ENCODE measurements at places on chromosomes 12 and 14.

GRCh38 chr14:52325126-52325525 is 11.0 kb downstream of the PTGER2 start:
- DNase-seq: peak; percentile 44

GRCh38 chr14:72916174-72916573 is 10.1 kb upstream of the DCAF4 start:
- no peak for DNase-seq

GRCh38 chr12:131021154-131021541 is 67.4 kb downstream of the ADGRD1 start:
- DNase-seq: no peak

DNA sequence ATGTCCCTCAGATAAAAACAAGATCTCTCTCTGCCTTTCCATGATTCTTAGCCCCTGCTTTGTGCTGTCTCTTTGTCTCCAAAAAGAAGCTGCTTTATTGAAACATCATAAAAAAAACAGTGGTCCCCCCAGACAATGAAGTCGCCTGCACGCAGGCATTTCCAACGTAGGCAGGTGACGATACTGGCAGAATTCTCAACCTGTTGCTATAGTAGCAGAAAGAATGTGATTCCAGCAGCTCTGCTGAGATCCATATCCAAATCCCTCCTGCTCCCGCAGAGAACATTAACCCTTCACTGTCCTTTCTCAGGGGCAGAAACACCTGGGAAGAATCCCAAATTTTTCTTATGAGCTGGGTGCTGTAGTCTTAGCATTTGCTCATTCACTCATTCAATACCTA is 84.8 kb downstream of the STON2 start:
- DNase-seq: no peak

DNA sequence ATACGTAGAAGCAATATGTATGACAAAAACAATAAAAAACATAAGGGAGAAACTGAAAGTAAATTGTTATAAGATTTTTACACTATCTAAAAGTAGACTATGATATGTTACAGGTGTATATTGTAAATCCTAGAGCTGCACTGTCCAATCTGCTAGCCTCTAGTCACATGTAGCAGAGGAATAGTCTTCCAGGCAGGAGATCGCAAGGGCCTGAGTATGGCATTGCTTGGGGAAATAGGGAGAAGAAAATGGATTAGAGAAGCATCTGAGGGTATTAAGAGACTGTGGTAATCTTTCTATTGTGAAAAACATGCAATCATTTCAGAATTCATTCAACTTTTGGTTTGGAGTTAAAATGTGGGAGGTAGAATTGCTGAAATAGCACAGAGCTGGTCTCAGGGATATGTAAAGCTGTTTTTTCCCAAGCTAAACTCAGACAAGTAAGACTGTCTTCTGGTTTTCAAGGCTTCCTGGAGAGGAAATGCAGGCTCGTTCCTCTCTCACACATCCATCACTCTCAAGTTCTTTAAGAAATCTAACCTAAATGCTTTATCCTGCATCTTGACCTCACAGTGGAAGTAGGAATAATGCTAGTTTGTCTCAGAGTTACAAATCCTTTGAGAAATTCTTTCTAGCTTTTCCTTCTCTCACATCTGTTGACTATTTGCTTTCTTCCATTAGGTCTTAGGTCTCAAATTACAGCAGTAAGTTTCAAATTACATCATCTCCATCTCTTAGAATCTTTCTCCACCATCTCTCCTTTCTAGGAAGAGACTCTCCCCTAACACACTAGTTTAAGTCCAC is 7.6 kb upstream of the CCDC184 start:
- DNase-seq: no peak

DNA sequence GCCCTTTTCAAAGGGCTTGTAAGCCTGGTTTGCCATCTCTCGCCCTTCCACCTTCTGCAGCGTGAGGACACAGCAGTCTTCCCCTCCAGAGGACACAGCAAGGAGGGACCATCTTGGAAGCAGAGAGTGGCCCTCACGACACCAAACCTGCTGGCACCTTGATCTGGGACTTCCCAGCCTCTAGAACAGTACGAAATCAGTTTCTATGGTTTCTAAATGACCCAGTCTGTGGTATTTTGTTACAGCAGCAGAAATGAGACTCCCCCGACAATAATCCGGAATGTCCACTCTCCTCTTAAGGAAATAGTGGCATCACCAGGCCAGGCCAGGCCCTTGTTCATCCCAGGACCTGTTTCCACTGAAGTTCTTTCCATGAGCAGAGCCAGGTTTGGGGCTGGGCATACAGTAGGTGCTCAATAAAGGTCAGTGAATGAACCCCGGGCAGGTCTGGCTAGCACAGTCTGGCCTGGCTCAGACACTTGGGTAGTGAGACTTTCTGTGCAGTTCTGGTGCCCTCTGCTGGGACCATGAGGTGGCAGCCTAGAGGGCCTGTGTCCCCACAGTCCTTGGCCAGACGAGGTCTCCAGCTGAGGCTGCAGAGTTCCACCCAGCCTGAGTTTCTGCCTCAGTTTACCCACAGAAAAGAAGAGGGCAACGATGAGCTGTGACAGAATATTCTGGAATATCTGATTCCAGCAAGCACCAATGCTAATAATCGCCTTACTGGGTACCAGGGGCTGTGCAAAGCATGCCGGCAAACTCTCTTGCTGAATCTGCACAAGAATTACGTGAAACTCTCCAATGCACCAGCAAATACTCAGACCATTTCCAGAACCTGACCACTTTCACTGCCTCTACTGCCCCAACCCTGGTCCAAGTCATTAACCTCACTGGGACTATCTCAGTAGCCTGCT is 14.0 kb downstream of the ABCB9 start:
- peak; percentile 80 for DNase-seq

DNA sequence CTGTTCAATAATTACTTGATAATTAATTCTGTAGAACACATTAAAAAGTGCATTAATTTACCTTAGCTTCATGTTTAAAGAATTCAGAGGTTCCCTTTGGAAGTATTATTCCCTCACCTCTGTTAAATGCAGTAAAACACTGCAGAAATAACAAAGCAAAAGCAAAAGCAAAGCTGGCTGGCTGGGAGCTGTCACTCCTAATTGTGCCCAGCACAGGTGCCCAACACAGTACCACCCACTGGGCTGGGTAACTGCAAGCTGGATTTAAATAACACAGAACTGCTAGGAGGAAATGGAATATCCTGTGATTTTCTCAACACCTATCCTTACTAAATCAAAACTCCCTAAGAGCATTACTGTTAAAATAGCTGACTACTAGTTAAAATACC is 72.6 kb downstream of the SLC2A13 start:
- DNase-seq: no peak

DNA sequence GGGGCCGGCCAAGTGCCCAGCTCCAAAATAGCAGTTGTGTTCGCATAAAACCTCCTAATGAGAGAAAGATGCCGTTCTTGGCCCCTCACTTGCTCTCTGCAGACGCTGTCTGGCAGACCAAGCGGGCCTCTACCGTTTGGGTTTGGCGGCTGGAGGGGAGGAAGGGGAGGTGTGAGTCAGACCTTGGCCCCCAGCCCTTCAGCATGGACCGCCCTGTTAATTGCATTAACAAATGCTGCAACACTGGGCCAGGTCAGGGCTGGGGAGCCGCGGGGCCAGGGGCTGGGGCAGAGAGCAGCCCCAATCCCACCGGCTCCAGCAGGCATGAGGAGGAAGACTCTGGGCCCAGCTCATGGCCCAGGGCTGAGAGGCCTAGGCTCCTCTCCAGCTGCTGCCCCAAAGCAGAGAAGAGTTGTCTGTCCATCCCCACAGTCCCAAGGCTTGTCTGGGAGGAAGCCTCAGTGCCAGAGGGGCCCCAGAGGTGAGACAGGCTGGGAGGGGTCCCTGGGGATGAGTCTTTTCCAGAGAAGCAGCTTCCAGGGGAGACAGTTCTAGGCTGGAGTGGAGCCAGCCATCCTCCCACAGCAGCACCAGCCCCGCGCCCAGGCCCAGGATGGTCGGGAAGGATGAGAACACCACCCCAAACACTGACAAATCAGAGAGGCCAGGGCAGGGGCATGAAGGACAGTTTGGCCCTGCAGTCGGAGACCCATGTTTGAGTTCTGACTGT is 16.9 kb downstream of the LTBP2 start:
- DNase-seq: no peak

DNA sequence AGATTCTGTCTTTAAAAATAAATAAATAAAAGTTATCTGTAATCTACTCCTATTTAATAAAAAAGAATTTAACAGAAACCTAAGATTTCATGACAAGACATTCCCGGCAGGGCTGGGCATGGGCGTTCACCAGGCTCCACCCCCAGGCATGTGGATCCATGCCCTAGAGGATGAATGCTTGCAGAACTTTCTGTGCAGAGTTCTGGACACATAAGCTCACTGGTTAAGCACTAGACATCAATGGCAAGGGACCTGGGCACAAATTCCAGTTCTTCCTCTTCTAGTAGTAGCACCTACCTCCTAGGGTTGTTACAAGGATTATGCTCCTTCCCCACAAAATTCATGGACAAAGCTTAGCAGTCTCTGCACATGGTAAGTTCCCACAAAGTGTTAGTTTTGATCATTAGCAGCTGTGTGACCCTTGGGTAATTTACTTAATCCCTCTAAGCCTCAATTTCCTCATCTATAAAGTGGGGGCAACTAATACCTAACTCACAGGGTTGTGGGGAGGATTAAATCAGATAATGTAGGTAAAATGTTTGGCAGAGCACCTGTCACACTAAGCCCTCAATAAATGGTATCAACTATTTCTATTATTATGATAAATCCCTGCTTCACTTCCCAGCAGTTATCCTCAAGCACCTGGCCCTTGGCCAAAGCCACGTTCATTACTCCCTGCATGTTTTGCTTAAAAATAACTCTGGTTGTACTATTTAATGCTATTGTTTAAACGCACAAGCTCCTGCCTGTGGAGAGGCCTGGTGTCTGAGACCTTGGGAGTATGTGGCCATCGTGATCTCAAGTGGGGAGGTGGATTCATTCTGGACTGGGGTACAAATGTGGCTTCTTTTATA is 9.8 kb downstream of the GALNT6 start:
- no peak for DNase-seq

DNA sequence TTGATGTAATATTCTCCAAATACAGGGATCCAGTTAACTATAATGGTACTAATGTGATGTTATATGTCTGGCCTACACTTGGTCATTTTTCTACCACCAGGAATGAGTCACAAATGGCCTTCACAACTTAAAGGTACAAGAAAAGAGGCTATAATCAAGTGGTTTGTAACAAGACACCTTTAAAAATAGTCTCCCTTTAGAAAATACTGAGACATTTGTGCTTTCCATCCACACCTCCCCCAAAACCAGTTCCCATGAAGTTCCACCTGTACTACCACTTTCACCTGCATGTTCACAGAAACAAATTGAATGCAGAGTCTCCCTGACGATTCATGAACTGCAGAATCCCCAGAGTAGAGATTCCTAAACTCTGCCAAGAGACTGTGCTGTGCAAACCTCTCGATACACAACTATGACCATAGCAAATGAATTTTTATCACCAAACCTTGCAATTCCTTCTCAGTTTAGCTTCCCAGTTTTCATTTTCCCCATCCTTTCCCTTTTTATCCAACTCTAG is 6.0 kb downstream of the BTG1 start:
- DNase-seq: no peak

DNA sequence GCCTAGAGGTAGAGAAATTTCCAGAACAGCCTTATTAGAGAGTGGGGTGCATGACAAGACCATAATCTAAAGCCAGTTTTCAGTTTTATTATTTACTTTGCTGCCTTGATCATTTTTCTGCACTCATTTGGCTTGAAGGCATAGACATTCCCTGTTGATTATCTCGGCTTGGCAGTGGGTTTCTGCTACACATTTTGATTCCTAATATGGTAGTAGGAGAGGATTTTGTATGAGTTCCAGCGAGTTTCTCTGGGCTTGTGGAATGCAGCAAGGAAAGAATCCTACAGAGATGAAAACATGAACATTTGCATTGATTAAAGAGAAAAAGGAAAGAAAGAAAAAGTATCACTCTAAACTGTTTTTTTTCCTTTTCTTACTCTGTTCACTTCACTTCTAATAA is 281.2 kb downstream of the PAWR start:
- no peak for DNase-seq

DNA sequence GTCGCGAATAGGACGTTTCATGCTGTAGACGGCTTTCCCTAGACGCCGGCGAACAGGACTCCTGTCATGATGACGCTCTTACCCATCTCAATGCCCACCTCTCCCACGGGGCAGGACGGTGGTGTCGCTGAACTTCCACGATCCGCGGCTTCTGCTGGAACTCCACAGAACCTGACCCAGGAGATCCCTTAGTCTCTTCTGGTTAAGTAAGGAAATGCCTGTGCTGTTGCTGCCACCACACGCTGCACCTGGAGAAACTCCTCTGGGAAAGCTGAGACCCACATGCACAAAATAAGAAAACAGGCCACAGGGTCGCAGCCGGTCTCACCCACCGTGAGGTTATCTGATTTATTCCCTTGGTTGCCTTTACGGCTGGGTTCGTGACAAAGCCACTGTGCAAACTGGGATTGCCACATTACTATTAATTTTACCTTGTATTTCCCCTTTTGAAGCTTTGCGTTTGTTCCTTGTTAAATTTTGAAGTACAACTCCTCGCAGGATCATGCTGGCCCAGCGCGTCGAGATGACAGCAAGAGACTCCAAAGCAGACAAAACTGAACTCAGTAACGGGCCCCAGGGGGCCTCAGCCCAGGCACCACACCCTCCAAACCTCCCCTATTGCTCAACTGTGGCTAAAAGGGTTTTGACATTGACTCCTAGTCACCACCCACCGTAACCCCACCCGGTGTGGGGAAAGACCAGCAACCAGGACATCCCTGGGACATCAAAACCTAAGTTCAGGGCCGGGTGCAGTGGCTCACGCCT is 9.2 kb upstream of the MMP17 start:
- no peak for DNase-seq

GRCh38 chr14:48937541-48938195 is 648.5 kb downstream of the RPS29 start:
- no peak for DNase-seq

DNA sequence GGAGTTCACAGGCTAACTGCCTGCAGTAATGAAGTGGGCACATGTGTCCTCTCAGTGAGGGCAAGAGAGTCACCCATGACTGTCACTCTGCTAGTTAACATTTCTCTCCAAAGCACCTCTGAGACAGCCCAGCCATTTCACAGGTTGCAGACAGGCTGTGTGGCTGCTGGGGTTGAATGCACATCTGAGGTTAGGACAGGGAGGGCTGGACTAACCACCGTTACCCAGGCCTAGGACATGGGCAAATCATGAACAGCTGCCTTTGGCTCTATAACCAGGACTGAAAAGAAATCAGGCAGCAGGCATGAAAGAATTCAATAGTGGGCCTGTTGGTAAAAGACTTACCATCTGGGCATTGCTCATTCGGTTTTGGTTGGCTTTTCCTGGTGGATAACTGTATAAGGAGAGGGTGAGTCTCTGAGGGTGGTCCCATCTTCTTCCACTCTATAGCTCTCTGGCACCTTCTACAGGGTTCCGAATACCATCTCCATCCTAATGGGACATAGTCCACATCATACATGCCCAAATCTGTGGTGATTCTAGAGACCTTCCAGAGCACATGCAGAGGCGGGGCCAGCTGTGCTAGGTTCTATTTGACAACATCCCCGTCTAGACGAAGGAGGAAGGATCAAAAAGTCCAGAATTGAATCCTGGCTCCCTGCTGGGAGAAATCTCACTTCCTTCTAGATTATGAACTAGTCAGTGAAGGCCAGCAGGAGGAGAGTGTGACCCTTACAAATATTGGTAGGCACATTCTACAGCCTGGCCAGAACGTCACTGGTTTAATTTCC is 10.8 kb downstream of the CRACR2A start:
- no peak for DNase-seq

GRCh38 chr12:9700606-9700956 is 31.1 kb downstream of the CLEC2D start:
- no peak for DNase-seq
